ENCODE measurements at places on chromosomes 2 and 18.

DNA sequence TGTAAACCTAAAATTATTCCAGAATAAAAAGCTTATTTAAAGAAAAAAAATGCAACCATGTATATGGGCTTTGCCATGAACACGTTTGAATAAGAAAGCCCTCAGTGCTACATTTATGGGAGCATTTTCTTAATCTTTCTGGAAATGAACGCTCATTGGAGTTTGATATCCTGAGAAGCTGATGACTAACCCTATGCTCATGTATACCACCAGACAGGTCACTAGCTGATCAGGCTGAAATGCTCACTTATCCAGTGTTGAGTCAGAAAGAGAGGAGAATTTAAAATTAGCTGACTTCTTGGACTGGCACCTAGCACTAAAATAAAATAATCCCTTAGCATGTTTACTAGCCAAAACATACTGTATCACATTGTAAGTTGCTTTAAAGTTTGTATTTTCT is 254.9 kb upstream of the SIX3 start:
- no peak for DNase-seq

- DNase-seq = no peak
These were observed 56.1 kb downstream of the LAMA3 start for GRCh38 chr18:23745366-23745765.

GRCh38 chr2:141380008-141380979 is 750.5 kb downstream of the LRP1B start:
- no peak for DNase-seq

- DNase-seq = no peak
These were observed 28.9 kb downstream of the ABCB11 start for GRCh38 chr2:169002161-169002738.

DNA sequence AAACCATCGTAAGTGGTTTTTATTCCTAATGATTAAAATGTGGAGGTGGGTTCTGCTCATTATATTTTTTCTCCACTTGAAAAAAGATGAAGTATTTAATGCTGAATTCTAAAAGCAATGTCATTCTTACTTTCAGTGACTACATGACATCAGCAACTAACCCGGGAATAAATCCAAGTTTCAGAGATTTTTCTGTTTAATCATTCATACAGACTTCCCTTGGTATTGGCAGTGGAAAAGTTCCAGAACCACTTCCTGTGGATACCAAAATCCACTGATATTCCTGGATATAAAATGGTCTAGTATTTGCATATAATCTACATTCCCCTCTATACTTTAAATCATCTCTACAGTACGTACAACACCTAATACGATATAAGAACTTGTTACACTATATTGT is 128.6 kb downstream of the ZNF532 start:
- no peak for DNase-seq

DNA sequence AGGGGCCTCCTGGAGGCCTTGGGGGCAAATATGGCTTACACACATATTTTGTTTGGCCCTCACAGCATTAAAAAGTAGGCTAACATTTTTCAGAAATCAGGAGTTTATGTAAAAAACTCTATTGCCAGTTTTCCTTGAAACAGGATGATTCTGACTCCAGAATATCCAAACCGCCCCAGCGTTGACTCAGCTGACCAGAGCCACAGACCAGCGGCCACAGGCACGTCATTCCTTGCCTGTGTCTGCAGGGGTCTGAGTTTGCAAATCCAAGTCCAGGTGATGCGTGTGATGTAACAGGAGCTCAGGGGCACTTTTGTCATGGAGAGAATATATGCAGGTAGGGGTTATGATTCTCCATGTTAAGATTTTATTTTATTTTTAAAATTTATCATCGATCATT is 79.4 kb upstream of the ALKAL2 start:
- DNase-seq = no peak

All from NCI-H2081 (cell line).